Fibroblast of skin of left quadriceps (primary cell): ENCODE measurements at places on chromosomes 12 and 14.

DNA sequence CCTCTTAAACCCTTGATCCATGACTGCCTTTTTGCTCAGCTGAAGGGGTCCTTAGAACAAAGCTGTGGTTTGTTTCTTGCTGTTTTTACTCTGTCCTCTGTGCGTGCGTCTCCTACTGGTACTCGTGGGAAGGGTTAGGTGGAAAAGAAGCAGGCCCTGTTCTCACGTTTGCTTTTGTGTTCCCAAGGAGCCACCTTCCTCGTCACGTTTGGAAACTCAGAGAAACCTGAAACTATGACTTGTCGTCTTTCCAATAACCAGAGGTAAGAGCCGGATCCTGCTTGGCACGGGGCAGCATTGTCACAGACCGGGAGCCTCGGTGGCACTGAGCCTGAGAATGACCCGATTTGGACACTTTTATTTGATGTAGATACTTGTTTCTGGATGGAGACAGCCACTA, 13.1 kb downstream of the ZFYVE21 start:
- no peak for DNase-seq

DNA sequence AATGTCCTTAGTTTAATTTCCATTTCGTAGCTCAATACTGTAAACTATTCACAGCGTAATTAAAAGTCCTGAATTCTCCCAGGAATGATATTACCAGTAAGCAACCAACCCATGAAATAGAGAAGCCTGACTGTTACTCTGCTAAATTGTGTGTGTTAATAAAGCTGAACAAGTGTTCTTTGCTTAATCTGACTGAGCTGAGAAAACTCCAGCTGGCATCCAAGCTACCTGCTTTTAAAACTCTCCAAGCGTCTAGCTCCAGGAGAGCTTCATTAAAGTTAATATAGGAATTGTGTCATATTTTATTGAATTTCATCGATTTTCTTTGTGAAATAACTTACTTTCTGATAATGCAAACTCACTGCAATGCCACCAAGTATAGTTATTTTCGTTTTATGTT, 524.4 kb downstream of the SLC16A7 start:
- DNase-seq: no peak

- peak; percentile 74 for DNase-seq
Measured at GRCh38 chr12:51590347-51591015, 552 bp upstream of the SCN8A start.

DNA sequence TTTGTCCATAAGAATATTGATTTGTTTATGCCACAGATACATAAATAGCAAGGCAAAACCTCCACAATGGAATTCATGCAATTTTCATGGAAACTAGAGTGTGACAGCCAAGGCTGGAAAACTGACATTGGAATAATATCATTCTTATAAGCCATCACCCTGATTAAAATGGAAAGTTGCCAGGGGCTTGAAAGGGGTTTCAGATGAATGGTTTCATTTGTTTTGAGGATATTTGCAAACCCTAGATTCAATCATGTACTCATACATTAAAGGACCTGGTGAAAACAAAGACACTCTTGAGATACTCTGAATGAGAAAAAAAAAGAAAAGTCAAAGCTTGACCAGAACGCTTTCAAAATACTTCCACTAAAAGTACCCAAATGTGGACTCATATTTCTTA, 205.7 kb downstream of the DIO2 start:
- no peak for DNase-seq

GRCh38 chr14:104201063-104201462, 62.7 kb downstream of the KIF26A start:
- DNase-seq: no peak

DNA sequence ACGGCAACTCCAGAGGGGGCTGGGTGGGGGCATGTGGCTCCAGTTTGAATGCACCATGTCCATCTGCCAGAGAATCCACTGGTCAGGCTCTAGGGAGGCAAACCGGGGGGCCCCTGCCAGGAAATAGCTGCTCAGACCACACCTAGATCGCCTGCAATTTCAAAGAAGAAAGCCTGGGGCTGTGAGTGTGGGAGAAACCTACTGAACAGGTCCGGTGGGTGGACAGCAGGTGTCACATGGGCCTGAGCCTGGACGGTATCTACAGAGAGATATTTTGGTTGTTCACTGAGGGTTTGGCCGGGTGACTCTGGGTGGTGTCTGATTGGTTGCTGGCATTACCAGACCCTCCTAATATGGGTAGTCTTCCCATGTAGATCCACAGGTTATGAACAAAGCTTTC, 32.0 kb downstream of the DAO start:
- no peak for DNase-seq

DNA sequence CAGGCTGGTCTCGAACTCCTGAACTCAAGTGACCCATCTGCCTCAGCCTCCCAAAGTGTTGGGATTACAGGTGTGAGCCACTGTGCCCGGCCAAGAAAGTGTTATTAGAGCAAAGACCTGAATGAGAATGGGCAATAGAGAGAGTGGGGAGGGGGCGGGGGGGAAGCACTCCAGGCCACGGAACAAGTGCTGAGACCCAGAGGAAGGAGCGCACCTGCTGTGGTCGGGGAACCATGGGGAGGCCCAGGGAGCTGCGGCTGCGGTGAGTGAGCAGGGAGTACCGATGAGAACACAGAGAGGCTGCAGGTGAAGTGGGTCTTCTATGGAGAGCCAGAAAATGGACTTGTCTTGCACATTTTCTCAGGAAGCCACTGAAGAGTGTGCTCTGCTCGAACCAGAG, 10.8 kb downstream of the SMIM41 start:
- DNase-seq: no peak

DNA sequence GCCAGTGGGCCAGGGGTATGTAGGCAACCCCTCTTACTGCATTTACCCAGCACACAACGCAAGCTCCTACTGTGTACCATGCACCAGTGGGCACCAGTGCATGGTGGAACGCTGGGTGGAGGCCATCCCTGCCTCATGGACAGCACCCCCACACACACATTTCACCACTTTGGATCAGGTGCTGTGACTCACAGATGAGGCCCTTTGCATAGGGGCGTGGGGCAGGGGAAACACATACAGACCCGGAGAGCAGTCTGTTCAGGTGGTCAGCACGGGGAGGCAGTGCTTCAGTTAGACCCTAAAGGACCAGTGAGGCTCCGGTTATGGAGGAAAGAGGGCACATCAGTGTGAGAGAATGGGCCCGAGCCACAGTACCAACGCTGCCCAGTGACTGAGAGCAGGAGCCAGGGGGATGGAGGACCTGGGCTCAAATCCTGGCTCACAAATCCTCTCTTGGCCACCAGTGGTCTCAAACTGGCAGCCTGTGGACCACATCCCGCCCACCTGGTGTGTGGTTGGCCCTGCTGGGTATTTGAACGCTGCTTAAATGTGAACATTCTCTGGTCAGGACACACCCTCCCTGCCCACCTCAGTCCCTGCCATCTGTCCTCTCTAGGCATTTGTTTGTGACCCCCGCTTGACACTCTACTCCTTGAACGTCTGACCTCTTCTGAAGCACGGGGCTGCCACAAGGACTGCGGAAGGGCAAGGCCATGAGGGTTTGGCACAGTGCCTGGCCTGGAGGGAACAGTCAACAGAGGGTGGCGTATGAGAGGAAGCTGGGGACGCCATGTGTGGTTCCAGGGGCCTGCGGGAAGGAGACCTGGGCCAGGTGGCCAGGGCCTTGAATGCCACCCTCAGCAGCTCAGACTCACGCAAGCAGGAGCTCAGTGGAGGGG, 46.7 kb downstream of the FAM222A start:
- no peak for DNase-seq

DNA sequence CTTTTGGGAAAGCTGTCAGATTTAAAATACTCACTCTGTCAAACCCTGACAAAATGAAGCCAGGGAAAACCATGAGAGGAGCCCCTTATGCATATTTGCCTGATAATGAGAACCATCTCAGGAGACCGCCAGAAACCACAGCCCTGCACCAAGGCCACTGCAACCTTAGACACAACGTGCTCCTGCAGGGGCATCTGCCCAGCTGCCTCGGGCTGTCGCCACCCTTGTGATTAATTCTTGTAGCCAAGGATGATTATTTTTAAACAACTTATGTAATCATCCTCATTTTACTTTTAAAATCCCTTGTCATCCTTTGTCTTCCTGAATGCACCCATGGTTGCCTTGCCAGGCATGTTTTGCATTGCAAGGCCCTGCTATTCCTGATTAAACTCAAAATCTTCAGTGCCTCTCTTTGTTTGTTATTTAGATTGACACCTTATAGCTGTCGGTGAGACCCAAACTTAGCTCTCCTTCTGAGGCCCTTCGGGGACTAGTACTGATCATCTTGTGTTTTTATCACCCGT, 766.4 kb upstream of the TMEM132C start:
- no peak for DNase-seq

- DNase-seq: peak; percentile 56
Measured at GRCh38 chr14:58815794-58816193, 178.0 kb downstream of the DACT1 start.

GRCh38 chr12:49195736-49196135, 6.9 kb upstream of the TUBA1A start:
- DNase-seq: no peak

GRCh38 chr12:25384893-25385248, 134.1 kb upstream of the KRAS start:
- DNase-seq: no peak

GRCh38 chr12:6031001-6031400, 85.9 kb upstream of the ANO2 start:
- no peak for DNase-seq

GRCh38 chr12:58847901-58848600, 72.3 kb downstream of the LRIG3 start:
- DNase-seq: no peak

GRCh38 chr14:104460791-104461651, 118.5 kb upstream of the C14orf180 start:
- no peak for DNase-seq

GRCh38 chr12:130083002-130083401, 79.3 kb upstream of the FZD10 start:
- no peak for DNase-seq

DNA sequence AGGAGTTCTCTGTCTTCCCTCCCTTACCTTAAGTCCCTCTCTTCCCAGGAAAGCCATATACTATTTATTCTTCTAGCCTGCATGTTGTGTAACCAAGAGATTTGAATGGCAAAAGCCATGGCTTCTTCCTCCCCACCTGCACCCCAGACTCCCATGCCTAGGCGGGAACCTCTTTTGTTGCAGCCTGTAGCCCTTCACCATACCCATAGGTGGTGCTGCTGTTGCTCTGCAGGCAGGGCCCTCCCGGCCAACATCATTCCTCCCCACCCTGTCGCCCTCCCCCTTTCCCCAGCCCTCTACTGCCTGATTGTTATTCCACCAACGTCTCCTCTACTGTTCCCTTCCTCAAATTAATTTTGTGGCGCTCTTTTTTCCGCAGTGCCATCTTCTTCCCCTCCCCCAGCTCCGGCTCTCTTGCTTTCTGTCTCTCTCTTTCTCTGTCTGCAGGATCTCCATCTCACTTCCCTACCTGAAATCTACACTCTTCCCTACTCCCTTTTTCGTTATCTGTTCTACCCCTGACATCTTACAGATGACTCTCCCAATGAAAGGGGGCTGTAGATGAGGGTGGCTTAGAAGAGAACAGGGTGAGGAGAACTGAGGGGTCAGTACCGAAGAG, 13.8 kb downstream of the NGDN start:
- DNase-seq: no peak

DNA sequence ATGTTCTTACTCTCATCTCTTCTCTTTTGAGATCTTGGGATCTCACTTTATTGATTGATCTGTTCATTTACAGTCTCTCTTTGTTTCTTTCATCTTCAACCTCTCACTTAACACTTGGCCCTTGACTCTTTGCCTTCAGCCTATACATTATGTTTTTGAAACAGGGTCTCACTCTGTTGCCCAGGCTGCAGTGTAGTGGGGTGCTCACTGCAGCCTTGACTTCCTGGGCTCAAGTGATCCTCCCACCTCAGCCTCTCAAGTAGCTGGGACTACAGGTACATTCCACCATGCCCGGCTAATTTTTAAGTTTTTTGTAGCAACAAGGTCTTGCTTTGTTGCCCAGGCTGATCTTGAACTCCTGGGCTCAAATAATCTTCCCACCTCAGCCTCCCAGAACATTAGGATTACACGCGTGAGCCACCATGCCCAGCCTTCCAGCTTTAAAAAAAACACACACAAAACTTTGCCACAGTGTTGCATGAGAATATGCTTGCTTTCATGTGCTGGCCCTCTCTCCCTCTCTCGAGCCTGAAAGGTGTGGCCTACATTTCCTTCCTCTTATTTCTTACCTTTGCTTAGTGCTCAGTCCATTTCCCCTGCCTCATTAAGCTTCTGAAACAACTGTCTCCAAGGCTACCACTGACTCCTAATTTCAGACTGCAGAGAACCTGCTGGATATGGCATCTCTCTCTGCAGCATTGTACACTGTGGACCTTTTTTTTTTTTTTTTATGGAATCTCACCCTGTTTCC, 9.9 kb downstream of the DIP2B start:
- no peak for DNase-seq

- peak; percentile 17 for DNase-seq
Measured at GRCh38 chr12:53844994-53845844, 93.4 kb upstream of the HOXC13 start.

DNA sequence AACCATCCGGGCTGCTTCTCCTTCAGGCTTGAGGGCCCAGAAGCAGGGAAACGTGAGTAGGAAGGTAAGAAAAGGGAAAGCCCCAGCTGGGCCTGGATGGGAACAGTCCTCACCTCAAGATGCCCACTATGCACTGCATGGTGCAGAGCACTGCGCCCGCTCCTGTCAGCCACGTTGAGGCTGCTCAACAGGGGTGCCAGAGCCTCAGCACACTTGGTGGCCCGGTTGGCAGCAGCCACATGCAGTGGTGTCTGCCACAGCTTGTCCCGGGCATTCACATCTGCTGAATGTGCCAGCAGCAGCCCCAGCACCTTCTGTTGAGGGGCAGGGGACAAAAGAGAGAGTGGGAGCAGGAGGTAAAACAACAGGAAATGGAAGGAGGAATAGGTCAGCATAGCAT, 2.5 kb downstream of the ANKRD52 start:
- no peak for DNase-seq

DNA sequence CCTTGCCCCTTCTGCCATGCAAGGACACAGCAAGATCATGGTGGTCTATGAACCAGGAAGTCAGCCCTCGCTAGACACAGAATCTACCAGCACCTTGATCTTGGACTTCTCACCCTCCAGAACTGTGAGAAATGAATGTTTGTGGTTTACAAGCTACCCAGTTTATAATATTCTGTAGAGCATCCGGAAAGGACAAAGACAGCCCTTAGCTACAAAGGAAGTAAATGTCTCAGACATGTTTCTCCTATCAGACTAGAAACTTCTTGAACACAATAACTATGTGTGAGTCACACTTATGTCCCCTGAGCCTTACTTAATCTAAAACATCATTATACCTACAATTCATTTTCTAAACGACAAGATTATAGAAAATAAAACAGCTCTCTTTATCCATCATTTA, 176.7 kb downstream of the KLHL28 start:
- DNase-seq: no peak

- no peak for DNase-seq
Measured at GRCh38 chr14:51859131-51859530, 1.3 kb upstream of the GNG2 start.

GRCh38 chr12:22682663-22683062, 57.7 kb downstream of the ETNK1 start:
- DNase-seq: no peak

- no peak for DNase-seq
Measured at GRCh38 chr12:94802796-94803195, 152.4 kb upstream of the TMCC3 start.
